ENCODE measurements at places on chromosomes 2 and 18.
A peak's percentile ranks its signal among the peaks of the same experiment; 100 is the strongest.

DNA sequence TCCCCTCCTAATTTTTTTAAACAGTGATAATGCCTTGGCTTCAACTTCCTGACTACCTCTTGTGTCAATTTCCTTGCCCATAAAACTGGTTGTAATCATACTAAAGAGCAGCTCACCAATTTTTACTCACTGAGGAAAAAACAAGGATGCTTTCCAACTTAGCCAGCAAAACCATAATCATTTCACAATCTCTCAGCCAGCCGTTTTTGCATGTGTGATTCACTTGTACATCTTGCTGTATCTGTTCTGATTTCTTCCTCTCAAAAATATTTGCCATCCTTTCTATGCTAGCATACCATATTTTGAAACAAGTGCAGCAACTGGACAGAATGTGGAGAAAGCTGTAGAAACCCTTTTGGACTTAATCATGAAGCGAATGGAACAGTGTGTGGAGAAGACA is 60.7 kb downstream of the RAB27B start:
- no peak for DNase-seq

DNA sequence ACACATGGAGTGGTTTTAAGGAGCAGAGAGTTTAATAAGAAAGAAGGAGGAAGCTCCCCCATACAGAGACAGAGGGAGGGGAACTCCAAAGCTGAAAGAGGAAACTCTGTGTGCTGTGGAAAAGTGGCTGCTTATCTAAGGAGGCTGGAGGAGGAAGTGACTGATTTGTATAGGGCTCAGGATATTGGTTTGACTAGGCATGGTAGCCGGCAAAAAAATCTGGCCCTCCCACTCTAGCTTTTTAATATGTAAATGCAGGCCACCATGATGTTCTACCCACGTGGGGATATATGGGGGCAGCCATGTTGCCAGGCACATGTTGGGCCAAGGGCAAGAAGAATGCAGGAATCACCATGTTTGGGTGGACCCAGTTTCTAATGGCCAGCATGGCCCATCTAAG is 64.3 kb downstream of the HNMT start:
- DNase-seq: no peak

DNA sequence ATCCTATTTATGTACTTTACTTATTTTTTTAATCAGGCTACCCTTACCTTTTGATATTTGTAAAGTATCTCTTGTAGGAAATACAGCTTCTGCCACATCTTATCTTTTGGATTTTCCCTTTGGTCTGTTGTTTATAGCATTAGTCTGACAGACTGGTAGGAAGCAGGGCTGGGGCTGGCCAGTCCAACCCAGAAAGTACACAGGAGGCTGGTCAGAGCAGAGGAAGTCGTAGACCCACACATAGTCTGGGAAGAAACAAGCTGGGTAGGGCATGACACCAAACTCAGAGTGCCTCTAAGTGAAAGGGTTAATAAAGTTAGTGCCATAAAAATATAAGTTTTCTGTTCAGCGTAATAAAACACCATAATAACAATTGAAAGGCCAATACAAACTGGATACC is 51.7 kb downstream of the BOLA3 start:
- DNase-seq: no peak

GRCh38 chr2:86193901-86194567 is 1.2 kb downstream of the IMMT start:
- DNase-seq: no peak

DNA sequence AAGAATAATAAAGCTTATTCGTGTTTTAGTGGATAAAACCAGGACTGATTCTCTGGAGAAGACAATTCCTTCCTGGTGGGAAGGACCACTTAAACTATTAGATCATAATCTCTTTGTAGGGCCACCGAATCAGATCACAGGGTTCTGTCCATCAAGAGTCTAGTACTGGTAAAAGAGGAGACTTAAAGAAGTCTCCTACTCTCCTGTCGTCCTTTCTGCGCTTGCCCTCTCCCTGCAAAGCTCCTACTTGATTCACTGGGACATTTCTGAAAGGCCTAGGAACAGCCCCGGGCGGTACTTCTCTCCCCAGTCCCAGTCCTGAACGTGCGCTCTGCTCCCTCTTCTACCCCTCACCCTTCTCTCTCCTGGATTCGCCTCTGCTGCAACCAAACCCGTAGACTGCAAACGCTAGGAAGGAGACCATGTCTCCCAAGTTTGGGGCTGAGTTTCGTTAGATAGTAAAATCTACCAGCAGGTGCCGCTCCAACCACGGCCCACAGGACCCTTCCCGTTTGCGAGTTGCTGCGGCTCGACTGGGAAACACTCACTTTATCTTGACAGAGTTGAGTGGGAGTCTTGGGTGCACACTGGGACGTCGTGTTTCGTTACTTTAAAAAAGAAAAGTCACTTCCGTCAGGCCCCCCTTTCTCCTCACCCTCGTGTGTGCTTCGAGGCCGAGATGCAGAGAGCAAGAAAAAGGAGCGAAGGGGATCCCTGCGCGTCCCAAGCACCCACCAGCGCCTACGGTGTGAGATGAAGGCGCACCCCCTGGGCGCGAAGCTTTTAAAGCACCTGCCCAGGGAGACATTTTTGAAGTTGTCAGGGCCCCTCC is 923 bp downstream of the FIGLA start:
- DNase-seq: peak; percentile 74

- no peak for DNase-seq
Observed at GRCh38 chr18:74505776-74506175, 9.6 kb downstream of the CNDP2 start.

DNA sequence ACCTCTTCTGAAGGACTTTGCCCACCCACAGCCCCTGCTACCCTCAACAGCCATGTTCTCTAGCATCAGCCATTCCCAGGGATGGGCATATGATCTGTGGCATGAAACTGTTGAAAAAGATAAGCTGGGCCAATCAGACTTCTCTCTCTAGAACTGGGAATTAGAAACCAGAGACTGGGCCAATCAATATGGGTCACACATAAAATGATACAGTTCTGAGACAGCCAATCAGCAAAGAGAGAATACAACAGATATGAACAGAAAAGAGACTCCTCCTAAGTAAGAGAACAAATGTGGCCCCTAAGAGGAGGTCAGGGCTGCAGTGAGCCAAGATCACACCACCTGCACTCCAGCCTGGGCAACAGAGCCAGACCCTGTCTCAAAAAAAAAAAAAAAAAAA is 2.1 kb downstream of the KIDINS220 start:
- DNase-seq: no peak

DNA sequence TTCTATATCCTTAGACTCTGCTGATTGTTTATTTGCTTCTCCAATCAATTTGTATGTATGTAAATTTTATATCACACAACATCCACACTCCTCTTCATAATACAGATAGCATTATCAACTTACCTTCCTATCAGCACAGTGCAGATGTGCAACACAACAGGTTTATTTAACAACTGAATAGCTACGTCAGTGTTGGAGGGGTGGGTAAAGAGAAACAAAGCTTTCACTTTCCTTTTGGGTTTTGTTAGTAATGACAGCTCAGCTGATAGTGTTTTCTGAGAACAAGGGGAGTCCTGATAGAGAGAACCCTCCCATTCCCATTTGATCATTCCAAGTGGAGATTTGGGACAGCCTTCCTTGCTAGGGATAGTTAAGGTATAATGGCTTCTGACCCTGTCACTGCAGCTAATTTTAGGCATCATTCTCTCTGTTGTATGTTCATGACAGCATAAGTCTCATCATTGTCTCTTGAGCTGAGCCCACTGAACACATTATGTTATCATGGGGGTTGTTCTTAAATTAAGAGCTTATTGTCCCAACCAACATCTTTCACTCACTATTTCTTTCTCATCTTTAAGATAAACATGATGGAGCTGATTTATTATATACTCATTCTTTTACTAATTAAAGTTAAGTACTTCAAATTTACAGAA is 227.7 kb downstream of the GPD2 start:
- DNase-seq: no peak

DNA sequence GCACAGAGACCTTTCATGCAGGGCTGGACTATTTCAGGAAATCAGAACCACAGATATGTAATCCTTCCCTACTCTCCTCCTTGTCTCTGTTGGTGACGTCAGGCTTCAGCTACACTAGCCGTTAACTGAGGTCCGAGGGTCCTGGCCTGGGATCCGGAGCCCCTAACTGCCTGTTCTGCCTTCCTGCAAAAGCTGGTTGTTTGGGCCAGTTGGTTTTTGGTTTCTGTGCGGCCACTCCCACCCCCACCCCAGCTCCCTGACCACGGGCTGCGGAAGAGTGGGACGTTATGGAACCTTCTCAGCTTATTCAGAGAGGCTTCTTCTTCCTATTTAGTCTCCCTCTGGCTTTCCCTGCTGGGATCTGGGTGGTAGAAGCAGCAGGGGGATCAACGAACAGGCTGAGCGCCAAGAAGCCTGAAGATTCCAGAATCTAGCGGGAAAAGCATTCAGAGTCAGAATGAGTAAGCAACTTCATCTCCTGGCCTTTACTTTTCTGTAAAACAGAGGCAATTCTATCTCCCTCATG is 49.3 kb upstream of the ROCK2 start:
- DNase-seq: no peak

- DNase-seq: peak; percentile 81
Observed at GRCh38 chr2:235135990-235136561, 184.3 kb downstream of the SH3BP4 start.

DNA sequence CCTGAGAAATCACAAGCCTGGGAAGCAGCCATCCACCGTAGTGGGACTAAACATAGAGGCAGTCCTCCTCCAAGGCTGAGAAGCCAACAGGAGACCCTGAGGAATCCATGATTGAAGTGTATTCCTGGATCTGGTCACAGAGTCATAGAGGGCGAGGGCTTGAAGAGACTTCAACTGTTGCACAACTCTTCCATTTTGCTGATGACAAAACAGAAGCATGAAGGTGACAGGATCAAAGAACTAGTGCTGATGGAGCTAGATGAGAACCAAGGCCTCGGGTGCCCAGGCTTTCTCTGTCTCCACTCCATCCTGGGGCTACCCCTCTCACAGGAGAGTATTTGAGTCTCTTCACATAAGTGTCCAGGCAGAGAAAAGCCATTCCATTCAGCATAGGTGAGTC is 30.1 kb upstream of the RAB27B start:
- DNase-seq: no peak

- no peak for DNase-seq
Observed at GRCh38 chr2:85905187-85905666, 16.4 kb upstream of the ST3GAL5 start.

- peak; percentile 39 for DNase-seq
Observed at GRCh38 chr2:19357402-19358241, 801 bp downstream of the OSR1 start.

DNA sequence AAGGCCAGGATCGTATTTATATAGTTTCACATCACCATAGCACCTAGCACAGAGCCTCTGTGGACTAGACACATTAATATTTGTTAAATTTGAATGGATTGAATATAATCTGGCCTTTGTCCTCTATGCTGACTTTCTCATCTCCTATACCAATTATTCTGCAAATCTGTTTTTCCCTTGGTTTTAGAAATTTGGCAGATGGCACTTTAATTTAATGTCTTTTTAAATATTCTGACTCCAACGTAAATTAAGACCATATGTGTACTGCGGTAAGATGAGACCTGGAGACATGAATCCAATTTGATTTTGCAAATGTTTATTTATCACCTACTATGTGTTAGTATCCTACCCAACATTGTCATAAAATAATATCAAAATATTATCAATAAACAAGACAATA is 1281.9 kb upstream of the PIK3C3 start:
- DNase-seq: no peak

DNA sequence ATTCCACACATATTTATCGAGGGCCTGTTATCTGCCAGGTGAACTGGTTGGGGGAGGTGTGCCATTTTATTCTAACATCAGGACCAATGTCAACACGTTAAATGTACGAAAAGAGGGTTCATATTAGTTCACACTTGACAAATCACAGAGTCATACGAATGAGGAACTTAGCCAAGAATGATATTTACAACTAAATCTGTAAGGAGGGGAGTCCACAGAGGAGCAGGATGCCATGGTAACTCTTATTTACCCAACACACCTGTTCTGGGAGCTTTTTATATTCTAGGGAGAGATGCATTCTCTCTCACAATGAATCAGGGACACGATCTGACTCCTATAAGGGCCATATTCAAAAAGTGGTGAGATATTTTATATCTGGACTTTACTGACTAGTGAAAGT is 144.1 kb downstream of the CDC42EP3 start:
- DNase-seq: no peak

- DNase-seq: peak; percentile 72
Observed at GRCh38 chr2:22904126-22904684, 480.8 kb upstream of the KLHL29 start.

- no peak for DNase-seq
Observed at GRCh38 chr2:215799194-215799593, 214.2 kb downstream of the MREG start.

DNA sequence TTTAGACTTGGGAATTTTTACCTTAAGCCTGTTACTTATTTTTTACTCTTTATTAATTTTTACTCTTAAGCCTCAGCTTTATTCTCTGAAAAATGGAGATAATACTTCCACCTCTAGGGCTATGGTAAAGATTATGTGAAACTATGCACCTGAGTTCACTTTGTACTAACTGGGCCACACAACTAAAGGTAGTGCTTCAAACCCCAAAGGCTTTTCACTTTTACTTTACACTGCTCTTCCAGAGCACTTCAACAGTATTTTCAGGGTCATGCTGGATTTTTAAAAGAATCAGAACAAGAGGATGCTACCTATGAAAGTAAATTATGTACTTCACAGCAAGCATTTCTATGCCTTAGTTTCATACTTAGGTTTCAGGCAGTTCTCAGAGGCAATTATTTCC is 27.8 kb downstream of the MEX3C start:
- DNase-seq: no peak

- no peak for DNase-seq
Observed at GRCh38 chr2:233676046-233676445, 4.3 kb downstream of the UGT1A9 start.

- DNase-seq: no peak
Observed at GRCh38 chr2:112812318-112813267, 24.0 kb downstream of the IL1B start.

GRCh38 chr18:13218368-13218991 is at the start of gene LDLRAD4:
TSS of gene LDLRAD4 (plus strand) at chr18:13218760.
- DNase-seq: peak; percentile 54
